ENCODE measurements at places on chromosomes 16 and 17. TPM values are rescaled to one million over a fixed set of nuclear protein-coding genes. Genes with fewer than 3 reads are reported as not detected.
A peak's percentile ranks its signal among the peaks of the same experiment; 100 is the strongest.

- no peak for DNase-seq
Observed at GRCh38 chr17:58085039-58085715, 2.0 kb downstream of the DYNLL2 start.

- DNase-seq = no peak
Observed at GRCh38 chr17:47726796-47727703, 6.0 kb upstream of the TBX21 start.

- peak; percentile 63 for DNase-seq
Observed at GRCh38 chr17:62739645-62740388, 68.3 kb downstream of the MARCHF10 start.

DNA sequence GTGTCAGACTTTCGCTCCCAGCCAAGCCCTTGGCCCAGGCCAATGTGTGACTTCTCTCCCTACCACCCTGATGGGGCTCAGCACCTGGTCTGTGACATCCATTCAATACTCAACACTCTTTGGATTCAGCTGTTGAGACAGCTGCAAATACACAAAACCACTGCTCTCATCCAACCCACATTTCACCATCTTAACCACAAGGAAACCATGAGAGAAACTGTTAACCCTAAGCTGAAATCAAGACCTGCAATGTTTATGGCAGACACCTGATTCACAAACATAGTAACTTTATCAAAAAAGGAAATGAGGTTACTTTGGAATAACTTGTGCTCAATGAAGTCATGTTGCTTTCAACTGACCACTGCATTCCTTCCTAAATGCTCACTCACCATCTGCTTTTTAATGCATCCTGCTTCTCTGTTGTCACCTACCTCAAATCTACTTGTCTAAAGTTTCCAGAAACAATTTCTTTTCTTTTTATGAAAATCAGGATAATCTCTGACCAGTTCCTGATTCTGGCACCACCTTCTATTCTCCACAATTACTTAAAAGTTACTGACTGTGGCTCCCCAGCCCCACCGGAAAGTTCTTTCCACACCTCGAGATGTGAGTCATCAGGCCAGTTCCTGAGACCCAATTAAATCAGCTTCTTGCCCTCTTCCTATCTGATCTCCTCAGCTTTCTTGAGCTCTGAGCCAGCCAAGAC lies 88.2 kb downstream of the NOG start:
- no peak for DNase-seq

HOXB1 gene
- not detected for polyA plus RNA-seq
